Mucosa of gallbladder (tissue), 1 donor: ENCODE measurements at places on chromosomes 4 and X. TPM values are rescaled to one million over a fixed set of nuclear protein-coding genes. Genes with fewer than 3 reads are reported as not detected.
A peak's percentile ranks its signal among the peaks of the same experiment; 100 is the strongest.

- no peak for DNase-seq
These were observed 5.2 kb upstream of the SCFD2 start for GRCh38 chr4:53371049-53371448.

GRCh38 chr4:52825460-52826090 is 36.5 kb upstream of the RASL11B start:
- no peak for DNase-seq

GRCh38 chrX:23008431-23009099 is 8.8 kb downstream of the DDX53 start:
- no peak for DNase-seq

DNA sequence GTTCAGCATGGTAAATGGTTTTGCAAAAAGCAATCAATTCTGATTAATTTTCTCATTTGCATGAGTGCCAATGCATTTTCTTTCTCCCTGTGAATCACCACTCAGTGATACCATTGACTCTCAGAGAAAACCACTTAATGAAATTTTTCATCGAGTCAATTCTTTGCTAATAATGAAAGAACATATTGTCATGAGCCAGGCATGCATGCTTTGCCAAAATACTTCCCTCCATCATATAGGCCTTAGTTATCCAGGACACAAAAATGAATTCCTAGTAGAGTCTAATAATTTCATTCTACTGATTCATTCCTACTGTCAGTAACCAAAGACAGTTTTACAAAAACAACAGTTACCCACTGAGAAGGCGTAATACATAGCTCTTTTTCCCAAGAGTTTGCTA is 680.0 kb downstream of the TRIML1 start:
- no peak for DNase-seq

GRCh38 chr4:20326977-20327376 is 75.3 kb downstream of the SLIT2 start:
- no peak for DNase-seq

The DUSP9 gene
- 0.12 TPM for total RNA-seq

- no peak for DNase-seq
These were observed 179.7 kb downstream of the AMELX start for GRCh38 chrX:11472879-11473278.

The IDUA gene
- 93.0 TPM for total RNA-seq

The PRR32 gene
- not detected for total RNA-seq

DNA sequence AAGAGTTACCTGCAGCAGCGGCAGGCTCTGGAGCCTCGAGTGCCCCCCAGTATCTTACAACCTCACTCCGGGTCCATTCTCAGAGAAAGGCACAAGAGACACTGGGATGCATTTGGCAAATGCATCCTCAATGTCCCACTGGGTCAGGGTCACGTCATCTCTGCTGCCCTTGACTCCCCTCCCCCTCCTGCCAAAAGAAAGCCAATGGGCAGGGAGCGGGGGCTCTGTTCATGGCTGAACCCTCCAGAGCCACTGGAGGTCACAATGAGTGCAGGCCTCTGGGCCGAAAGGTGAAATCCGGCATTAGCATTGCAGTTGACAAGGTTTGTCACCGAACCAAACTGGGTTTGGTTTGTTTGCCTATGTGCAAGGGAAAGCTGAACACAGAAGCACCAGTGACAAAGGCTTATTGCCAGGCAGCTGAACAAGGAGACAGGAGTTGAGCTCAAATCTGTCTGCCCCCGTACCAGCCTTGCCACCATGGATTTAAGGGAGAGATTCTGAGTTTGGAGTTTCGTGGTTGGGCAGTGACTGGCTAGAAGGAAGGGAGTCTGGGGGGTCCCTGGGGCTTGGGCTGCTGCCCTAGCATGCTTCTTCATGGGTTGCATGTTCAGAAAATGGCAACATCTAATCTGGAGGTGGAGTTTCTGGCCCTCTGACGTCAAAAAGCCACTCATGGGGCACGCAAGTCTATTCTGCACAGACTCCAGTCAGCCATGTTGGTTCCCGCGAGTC is 64.3 kb downstream of the HTRA3 start:
- DNase-seq: no peak

The CENPVL1 gene
- total RNA-seq: 0.17 TPM

- no peak for DNase-seq
These were observed 3.9 kb downstream of the MAD2L1 start for GRCh38 chr4:120062663-120063195.

GRCh38 chr4:112633477-112634235 is 3.1 kb downstream of the ZGRF1 start:
- DNase-seq: no peak

DNA sequence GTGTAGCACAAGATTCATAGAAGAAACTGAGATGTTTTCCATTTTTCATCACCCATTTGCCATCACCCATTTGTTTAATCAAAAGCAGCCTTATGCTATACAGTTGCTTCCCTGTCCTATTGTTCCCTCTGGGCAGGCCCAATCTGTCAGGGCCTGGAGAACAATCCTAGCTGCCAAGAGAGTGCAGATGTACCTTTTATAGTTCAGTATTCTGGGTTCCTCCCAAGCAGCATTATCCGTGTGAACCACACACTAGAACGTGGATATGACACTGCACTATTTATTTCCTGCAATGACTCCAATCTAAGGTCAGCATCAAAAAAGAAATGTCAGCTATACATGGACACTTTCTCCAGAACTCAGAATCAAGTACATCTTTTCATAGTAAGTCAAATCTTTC is 269.0 kb downstream of the ADGRA3 start:
- no peak for DNase-seq

DNA sequence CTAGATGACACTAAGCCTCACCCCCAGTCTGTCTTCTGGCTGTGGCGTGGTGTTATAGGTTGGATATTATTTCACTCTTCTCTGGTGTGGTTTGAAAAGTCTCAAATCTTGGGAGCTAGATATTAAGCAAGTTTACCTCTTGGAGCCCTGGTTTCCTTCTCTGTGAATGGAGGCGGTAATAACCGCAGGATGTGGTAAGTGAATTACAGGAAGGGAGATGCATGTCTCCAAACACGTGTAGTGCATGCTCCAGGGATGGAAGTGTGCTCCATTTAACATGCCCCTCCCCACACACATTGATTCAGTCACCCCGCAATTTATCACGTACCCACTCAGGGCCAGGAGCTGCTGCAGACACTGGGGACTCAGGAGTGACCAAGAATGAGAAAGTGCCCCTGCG is 4.9 kb downstream of the ZNF275 start:
- no peak for DNase-seq

The FAT4 gene
- 16.7 TPM for total RNA-seq

GRCh38 chr4:12897954-12898353 is 586.2 kb downstream of the RAB28 start:
- DNase-seq: no peak

The GABRG1 gene
- 0.06 TPM for total RNA-seq

The HELQ gene
- total RNA-seq: 15.9 TPM

- DNase-seq: no peak
These were observed 1.1 kb upstream of the SLC10A7 start for GRCh38 chr4:146522869-146523205.

The NPY5R gene
- 0.23 TPM for total RNA-seq

GRCh38 chr4:133147286-133147821 is 1.7 kb upstream of the PCDH10 start:
- no peak for DNase-seq

The LUZP4 gene
- total RNA-seq: not detected

DNA sequence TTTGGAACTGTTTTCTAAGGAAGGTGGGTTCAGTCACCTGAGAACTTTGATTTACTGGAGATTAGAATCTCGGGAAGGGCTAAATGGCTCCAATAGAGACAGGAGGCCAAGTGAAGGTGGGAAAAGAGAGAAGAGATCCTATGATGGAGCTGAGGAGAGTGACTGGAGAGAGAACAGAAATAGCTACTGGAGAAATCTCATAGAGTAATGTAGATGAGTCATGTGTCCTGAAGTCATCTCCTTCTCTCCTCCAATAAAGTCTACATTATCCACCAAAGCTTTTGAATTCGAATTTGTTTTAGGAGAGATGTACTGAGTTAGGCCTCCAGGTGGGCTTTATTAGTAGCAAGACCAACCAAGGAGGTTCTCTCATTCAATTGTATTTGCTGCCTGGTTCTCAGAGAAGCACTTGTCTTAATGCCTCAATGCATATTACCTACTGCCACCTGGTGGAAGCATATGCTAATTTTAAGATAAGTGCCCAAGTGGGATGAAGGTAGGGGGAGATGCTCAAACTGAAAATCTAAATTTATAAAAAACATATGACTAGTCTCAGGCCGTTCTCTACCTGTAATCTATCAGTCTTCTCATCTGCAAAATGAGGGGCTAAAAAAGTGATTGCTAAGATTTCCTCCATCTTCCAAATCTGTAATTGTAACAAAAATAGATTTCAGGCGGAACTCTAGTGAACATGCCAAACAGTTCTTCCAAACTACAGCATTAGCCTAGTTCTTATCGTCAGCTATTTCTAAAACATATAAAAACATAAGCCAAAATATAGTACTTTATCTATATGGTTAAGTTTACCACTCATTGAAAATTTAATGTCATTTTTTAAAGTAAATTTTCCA is 24.4 kb downstream of the TXK start:
- no peak for DNase-seq

- no peak for DNase-seq
These were observed 55.7 kb downstream of the CD38 start for GRCh38 chr4:15833801-15834200.

The RTL3 gene
- total RNA-seq: not detected

GRCh38 chr4:36349938-36350549 is 68.6 kb downstream of the DTHD1 start:
- no peak for DNase-seq

The LRPAP1 gene
- 227 TPM for total RNA-seq

DNA sequence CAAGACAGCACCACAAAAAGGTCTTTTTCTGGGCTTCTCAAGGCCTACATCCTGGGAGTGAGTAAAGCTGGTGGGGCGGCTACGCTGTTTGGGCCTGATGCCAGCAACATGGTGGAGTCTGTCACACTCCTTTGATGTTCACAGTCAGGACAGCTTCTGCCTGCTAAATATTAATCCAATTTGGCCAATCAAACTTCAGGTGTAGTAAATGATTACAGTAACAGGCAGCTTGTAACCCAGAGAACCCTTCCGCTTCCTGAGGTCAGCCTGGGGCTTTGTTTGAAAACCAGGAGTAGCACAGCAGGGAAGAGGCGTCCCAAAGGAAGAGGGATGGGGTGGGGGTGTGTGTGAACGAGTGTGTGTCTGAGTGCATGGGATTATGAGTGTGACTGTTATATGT is 220.4 kb downstream of the MAML3 start:
- peak; percentile 65 for DNase-seq

GRCh38 chrX:113512700-113513395 is 672.2 kb upstream of the AMOT start:
- DNase-seq: no peak

The STK32B gene
- 4.1 TPM for total RNA-seq

GRCh38 chr4:94791701-94792100 is 33.9 kb downstream of the BMPR1B start:
- DNase-seq: no peak

The IRF2 gene
- 45.3 TPM for total RNA-seq
